ENCODE measurements at places on chromosomes 2 and 18.
A peak's percentile ranks its signal among the peaks of the same experiment; 100 is the strongest.

DNA sequence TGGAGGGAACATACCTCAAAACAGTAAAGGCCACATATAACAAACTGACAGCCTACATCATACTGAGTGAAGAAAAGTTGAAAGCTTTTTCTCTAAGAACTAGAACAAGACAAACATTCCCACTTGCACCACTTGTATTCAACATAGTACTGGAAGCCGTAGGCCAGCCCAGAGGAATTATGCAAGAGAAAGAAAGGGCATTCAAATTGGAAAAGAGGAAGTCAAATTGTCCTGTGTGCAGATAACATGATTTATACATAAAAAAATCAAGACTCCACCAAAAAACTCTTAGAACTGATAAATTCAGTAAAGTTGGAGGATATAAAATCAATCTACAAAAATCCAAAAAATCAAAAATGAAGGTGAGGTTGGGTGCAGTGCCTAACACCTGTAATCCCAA is 8.0 kb upstream of the KDM3A start:
- DNase-seq, result peak; percentile 76

DNA sequence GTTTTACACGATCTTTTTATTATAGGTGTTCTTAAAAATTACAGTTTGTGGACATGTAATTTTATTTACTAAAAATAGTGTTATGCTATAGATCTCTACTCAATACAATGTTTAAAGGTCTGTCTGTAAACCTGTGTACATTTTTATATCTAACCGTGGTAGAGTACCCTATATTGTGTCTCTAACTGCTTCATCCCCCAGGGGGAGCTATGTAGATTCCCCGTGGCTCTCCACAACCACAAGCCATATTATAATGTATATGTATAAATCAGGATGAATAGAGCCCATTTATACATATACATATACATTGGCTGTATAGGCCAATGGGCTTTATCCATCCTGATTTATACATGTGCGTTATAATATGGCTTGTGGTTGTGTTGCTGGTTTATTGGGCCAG is 59.4 kb downstream of the ADAM23 start:
- no peak for DNase-seq

GRCh38 chr2:145739681-145740080 is 1219.8 kb upstream of the ZEB2 start:
- DNase-seq, result peak; percentile 41

- no peak for DNase-seq
These were observed 348.9 kb upstream of the RAB12 start for GRCh38 chr18:8260319-8260718.

GRCh38 chr2:46983065-46983801 is 67.6 kb upstream of the MCFD2 start:
- DNase-seq, result peak; percentile 77

DNA sequence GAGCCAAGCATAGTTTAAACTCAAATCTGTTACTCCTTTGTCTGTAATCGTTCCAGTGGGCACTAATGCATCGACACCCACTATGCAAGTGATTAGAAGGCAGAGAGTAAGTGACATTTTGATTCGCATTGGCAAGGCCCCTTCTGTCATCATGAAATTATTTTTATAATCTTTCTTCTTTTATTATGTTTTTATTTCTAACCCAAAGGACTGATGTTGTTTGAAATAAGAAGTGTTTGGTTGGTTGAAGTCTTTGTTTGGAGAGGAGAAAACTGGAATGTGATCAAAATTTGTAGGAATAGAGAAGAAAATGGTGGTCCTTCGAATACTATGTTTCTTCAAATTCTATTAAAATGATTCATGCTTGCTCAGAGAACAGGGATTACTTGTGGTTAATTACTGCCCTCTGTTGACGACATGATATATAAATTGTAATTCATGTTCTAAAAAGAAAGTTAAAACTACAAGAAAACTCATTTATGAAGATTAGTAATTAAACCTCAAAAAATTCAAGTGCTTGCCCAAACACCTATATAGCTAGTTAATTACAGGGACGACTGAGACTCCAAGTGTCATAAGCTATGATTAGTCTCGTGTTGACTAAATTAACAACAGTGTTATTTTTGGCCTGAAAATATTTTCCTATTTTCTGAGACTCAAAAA is 26.4 kb upstream of the TFPI start:
- peak; percentile 78 for DNase-seq

DNA sequence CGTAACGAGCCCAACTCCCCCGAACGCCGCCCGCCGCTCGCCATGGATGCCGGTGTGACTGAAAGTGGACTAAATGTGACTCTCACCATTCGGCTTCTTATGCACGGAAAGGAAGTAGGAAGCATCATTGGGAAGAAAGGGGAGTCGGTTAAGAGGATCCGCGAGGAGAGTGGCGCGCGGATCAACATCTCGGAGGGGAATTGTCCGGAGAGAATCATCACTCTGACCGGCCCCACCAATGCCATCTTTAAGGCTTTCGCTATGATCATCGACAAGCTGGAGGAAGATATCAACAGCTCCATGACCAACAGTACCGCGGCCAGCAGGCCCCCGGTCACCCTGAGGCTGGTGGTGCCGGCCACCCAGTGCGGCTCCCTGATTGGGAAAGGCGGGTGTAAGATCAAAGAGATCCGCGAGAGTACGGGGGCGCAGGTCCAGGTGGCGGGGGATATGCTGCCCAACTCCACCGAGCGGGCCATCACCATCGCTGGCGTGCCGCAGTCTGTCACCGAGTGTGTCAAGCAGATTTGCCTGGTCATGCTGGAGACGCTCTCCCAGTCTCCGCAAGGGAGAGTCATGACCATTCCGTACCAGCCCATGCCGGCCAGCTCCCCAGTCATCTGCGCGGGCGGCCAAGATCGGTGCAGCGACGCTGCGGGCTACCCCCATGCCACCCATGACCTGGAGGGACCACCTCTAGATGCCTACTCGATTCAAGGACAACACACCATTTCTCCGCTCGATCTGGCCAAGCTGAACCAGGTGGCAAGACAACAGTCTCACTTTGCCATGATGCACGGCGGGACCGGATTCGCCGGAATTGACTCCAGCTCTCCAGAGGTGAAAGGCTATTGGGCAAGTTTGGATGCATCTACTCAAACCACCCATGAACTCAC is 673 bp downstream of the PCBP1 start:
- DNase-seq, result peak; percentile 78

GRCh38 chr18:79156327-79156726 is 87.1 kb downstream of the ATP9B start:
- no peak for DNase-seq

DNA sequence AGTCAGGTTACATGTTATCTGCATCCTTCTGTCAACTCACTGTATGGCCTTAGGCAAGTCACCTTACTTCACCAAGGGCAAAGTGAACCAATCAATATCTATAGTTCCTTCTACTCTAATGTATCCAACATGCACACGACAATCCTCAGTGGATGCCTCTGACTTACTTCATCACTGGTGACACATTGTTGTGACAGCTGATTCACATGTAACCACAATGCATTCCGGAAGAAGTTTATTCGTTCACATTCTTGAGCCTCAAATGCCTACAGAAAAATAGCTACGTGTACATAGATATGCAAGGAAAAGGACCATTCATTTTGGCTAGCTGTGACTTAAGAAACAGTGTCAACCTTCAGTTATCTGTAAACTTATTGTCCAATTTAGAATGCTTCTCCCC is 26.3 kb upstream of the EPG5 start:
- no peak for DNase-seq

GRCh38 chr2:60468382-60469085 is 84.9 kb downstream of the BCL11A start:
- peak; percentile 54 for DNase-seq

DNA sequence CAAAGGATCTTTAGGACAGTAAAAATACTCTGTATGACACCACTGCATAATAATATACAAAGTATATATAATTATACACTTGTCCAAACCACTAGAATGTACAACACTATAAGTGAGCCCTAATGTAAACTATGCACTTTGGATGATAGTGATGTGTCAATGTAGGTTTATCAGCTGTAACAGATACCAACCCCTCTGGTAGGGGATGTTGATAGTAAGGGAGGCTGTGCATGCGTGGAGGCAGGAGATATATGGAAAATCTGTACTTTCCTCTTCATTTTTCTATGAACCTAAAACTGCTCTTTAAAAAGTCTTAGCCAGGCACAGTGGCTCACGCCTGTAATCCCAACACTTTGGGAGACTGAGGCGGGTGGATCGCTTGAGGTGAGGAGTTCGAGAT is 37.5 kb upstream of the SP3 start:
- DNase-seq, result no peak

GRCh38 chr2:189210250-189211087 is 30.9 kb upstream of the COL5A2 start:
- DNase-seq, result no peak

- no peak for DNase-seq
These were observed 718.1 kb downstream of the GALR1 start for GRCh38 chr18:77967791-77968190.

DNA sequence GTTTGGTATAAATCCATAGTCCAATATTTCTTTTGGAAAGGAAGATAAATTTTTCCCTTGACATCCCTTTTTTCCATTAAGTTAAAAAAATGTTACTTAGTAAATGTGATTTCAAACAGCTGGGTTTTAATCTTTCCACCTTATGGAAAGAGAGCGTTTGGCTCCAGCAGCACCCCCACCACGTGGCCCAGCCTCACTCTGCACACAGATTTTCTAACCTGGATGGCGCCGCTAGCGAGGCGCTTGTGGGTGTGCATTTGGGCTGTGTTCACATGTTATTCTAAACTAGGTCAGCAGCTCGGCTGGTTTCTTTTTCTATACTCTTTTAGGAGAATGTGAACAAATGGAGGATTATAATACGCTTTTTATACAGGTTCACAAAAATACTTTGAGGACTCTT is 218.0 kb downstream of the LDLRAD4 start:
- DNase-seq, result no peak

DNA sequence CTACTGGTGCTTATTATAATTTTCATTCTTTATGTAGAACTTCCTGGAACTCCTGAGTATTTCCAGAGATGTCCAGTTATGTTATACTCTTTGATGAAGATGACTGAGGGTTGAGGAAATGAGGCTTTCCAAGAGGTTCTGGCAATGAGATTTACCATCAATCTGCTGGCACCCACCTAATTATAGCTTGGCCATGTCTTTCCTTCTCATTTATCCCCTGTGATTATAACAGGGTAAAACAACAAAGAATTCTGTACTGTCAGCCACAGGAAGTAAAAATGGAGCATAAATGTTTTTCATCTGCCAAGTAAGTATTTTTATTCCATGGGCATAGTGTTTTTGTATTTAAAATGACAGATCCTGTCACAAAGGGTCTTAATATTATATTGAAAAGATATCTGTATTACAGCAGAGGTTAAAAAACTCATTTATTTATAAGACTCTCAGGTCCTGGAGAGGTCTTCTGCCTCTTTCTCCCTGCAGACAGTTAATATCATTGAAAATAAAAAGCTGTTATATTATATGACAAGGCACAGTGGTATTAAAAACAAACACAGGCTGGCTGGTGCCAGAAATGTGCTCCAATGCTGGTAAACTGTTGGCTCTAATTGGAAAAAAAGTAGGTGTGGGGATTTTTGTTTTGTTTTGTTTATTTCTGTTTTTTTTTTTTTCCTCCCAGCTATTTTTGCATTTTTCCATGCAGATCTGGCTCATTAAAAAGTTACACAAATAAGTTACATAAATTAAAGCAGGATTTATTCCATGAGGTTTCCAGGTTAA is 1764.1 kb upstream of the CELF4 start:
- DNase-seq, result no peak

GRCh38 chr2:170714381-170715061 is 616 bp upstream of the SP5 start:
- no peak for DNase-seq

DNA sequence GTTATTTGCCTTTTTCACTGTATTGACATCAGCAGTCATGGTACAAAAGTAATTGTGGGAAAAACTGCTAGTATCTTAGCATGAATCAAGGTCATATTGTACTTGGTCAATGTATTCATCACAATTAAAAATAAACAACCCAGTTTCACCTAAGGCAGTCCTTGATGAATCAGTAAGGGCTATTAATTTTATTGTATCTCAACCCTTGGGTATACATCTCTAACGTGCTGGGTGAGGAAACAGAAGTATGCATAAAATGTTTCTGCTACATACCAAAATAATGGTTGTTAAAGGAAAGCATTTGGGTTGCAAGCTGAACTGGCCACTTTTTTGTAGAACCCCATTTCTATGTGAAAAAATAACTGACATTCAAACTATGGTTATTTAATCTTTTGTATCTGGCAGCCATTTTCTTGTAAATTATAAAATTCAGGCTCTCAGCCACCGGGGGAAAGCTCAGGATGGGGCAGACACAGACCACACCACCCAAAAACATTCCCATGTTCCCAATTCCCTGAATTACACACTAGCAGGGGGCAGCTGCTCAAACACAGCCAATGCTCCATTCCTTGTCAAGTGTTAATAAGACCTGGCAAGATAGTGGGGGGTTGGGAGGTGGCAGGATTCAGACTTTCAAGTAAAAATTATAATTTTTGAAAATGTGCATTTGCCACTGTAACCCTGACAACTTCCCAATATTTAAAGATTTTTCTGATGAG is 49.3 kb downstream of the OLA1 start:
- DNase-seq, result no peak

GRCh38 chr2:151410485-151410834 is 758 bp downstream of the RIF1 start:
- peak; percentile 24 for DNase-seq

DNA sequence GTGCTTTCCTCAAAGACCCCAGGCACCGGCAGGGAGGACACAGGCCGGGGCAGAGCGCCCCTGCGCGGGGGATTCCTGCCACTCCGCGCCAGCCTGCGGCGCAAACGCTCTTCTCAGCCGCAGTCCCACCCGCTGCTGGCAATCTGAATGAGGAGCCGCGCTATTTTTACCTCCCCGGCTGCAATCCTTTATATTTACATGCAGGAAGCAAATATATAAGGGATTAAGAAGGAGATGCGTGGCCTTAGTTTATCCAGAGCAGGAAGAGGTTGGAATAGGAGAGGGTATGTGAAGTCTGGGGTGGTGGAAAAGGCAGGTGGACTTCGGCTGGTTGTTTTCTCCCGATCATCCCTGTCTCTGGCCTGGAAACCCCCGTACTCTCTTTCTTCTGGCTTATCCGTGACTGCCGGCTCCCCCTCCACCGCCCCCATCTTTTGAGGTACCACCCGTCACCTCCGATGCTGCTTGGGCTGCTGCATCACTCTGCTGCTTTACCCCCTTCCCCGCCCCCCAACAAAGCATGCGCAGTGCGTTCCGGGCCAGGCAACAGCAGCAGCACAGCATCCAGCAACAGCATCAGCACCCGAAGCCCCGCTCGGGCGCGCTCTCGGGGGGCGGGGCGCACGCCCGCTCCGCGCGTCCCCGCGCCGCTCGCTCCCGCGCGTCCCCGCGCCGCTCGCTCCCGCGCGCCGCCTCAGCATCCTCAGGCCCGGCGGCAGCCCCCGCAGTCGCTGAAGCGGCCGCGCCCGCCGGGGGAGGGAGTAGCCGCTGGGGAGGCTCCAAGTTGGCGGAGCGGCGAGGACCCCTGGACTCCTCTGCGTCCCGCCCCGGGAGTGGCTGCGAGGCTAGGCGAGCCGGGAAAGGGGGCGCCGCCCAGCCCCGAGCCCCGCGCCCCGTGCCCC is at the start of gene ADAM23:
Gene ADAM23 (plus strand): TSS at position 700 of the 902 bp plus-strand sequence. CDS start 335 bp downstream, outside the sequence.
- DNase-seq, result peak; percentile 22

DNA sequence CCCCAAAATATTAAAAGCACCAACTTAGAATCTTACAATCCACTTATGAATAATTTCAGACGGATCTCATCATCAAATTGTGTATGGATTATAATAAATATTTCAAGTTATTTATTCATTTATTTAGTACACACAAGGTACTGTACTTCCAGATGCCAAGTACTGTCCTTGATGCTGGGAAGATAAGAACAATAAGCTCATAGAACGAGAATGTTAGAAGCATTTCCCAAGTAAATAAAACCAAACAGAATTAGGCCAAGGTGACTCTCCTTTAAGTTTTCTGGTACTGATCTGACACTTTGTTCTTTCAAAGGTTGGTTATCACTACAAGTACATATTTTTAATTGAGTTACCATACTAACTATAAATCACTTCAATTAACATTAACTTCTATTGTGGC is 416.1 kb upstream of the ETAA1 start:
- no peak for DNase-seq
